ENCODE measurements at places on chromosomes 2 and 18.

GRCh38 chr2:45283764-45284620 is 274.7 kb upstream of the SIX2 start:
- DNase-seq: no peak

GRCh38 chr2:218754201-218754600 is 27.7 kb upstream of the CYP27A1 start:
- no peak for DNase-seq

DNA sequence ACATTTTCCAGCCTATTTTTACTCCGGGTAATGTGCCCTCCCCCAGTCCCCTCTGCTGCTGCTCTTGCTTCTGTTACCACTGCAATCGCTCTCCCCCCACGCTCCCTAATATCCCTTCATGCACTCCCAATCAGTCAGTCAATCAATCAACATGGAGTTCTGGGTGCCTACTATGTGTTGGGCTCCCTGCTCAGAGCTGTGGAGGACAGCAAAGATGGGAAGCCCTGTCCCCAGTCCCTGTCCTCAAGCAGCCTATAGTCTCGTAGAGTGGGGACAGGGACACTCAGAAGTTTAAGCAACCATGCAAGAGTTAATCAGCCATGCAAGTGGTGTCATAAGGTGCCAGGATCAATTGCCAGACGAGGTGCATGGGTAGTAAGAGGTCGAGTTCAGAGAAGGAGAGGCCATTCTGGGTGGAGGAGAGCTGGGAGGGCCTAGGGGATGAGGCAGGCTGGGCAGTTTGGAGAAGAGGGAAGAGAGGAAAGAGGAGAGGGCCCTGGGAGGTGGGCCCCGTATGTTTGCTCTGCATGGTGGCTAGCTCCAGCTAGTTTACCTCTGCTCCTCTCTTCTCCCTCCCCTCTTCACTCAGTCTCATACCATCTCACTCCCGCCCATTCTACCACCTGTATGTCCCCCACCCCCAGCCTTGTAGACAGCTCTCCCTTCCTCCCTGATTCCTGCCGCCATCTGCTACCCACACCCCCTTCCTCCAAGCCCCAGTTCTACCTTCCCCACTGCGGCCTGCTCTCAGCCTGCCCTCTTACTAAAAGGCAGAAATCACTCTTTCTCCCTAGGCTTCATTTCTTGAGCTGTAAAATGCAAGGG is 3.9 kb downstream of the ASIC4 start:
- no peak for DNase-seq

DNA sequence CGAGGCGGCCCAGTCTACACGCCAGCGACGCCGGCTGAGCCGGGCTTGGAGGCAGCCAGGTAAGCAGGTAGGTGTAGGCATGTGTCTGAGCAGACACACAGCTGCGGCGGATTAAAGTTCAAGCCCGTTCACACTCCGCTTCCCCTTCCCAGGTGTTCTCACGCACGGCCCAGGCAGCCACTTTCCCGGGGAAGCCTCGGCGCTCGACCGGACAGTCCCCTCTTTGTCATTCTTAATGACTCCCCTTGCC is 367 bp downstream of the TGFA start:
- DNase-seq: no peak

DNA sequence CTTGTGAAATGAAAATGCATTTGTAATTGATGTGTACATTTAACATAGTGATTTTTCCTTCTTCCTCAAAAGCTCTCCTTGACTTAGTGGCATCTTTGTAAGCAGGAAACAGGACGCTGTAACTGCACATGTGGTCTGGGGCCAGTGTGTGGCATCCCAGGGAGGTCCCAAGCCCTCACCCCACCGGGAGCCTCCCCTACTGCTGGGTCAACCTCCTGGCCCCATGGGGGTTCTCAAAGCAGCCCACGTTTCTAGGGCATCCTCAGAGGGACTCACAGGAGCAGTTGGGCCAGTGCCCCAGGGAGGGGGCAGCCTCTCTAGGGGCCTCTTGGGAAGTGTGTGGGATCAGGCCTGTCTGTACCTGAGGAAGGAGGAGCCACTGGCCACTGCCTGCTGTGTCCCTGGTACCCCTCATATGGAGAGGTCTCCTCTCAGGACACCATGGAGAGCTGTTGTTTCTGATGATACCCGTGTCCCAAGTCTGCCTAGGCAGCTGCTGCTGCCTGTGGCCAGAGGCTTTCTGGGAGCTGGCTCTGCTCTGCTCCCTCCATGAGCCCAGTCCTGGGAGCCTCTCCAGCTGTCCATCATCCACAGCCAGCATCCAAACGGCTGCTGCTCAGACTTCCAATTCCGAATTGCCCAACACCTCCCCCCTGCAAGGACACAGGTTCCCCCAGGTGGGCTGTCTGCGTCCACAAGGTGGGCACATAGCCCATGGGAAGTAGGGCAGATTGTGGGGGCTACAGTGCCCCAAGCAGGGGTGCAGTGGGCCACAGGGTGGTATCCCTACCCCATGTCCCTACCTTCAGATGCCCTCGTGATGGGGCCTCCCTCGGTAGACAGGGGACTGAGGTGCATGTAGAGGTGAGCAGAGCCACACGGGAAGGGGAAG is 13.4 kb downstream of the ARHGEF4 start:
- DNase-seq: no peak

Data from nucleus accumbens (tissue), 56 donors.